ENCODE measurements at places on chromosomes 5 and 9.

DNA sequence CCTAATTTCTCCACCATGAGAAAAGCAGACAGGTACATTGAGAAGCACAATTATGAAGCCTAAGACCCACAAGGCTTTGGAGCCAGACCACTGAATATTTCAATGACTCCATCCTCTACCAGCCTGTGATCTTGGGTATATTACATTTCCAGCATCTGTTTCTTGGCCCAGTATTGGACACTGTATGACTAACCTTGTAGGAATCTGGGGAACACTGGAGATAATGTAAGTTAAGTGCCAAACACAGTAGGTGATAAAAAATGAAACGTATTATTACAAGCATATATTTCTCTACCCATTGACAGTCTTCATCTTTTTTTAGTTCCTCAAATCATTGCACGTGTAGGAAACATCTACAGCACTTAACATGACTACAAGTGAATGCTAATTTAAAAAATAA is 28.6 kb upstream of the FEM1C start:
- DNase-seq: no peak

- no peak for DNase-seq
These were observed 302.3 kb downstream of the ARL15 start for GRCh38 chr5:54007827-54008777.

DNA sequence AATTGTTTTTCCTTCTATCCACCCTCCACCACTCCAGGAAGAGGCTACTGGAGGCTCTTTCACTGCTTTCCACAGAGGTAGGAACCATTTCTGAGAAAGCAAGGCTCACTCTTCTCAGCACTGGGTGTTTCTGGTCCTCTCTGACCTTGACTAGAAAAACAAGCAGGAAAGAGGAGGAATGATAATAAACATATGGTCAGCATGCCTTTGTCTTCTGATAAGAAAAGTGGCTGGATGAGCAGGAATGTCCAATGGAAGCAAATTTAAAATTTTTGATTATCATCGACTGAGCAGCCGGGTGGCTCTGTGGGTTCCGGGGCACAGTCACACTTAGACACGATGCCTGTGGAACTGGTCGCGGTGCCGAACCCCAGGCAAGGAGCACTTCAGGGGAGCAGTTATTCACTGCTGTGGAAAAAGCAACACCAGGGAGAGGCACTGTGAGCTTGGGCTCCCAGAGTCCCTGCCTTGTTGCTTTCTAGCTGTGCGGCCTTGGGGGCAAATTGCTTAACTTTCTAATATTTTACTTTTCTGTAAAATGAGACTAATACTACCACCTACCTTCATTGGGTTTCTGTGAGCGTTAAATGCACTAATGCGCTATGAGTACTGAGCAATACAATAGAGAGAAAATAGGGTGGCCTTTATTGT is 157.0 kb upstream of the LHFPL2 start:
- DNase-seq: no peak

- DNase-seq: no peak
These were observed 4.3 kb downstream of the B4GALT1 start for GRCh38 chr9:33162721-33163311.

GRCh38 chr9:108109927-108110690 is 620.5 kb upstream of the KLF4 start:
- DNase-seq: no peak

DNA sequence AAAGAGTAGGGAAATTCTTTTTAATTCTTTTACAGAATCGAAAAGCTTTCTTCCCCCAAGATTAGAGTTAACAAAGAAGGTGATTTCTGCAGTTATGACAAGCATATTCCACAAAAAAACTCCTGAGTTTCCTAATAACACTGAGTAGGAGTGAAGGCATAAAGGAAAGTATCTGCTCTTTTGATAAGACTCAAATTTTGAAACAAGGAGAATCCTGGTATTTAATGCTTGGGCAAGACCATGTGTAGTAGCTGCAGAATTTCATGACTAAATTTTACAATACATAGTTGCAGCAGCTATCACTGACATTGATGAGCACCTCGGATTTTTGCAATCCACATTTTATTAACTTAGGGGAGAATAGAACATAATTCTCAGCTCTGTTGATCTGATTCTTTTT is 92.6 kb downstream of the MARCHF3 start:
- DNase-seq: no peak

GRCh38 chr9:68654075-68654474 is 51.0 kb upstream of the PIP5K1B start:
- no peak for DNase-seq

DNA sequence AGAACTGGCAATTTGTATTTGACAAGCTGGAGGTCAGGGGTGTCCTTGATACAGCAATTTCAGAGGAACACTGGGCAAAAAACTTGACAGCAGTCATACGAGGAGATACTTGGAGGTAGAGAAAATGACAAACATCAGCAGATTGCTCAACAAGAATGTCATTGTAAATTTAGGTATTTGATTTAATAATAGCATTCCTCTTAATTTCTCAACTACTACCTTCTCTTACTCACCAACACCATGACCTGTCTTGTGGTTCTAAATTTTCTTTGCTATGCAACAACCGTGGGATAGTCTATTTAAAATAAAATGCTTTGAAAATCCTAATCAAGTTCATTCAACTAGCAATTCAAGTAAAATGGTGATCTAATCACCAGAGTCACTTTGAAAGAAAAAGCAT is 128.4 kb downstream of the DNAH5 start:
- DNase-seq: no peak

DNA sequence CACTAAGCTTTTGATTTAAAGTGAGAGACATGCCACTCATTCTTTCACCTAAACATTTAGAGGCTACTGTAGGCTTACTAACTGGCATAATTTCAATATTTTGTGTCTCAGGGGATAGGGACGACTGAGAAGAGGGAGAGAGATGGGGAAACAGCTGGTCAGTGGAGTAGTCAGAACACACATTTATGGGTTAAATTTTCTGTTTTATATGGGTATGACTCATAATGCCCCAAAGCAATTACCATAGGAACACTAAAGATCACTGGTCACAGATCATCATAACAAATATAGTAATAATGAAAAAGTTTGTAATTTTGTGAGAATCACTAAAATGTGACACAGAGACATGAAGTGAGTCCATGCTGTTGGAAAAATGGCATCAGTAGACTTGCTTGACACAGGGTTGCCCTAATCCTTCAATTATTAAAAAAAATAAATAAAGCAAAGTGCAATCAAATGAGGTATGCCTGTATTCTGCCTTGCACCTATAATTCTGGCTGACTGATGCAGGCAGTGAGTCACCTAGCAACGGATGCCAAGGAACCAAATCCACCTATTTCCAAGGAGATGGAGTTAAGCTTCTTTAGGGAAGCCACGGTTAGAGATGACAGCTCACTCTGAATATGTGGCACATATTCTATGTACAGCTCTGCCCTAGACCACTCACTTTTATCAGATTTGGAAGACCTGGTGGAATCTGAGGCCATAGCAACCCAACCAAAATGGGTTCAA is 166.1 kb downstream of the MARCHF11 start:
- DNase-seq: no peak

- no peak for DNase-seq
These were observed 154.5 kb downstream of the ARHGEF28 start for GRCh38 chr5:73780302-73781080.

GRCh38 chr5:128174951-128175350 is 91.4 kb downstream of the SLC12A2 start:
- DNase-seq: no peak

DNA sequence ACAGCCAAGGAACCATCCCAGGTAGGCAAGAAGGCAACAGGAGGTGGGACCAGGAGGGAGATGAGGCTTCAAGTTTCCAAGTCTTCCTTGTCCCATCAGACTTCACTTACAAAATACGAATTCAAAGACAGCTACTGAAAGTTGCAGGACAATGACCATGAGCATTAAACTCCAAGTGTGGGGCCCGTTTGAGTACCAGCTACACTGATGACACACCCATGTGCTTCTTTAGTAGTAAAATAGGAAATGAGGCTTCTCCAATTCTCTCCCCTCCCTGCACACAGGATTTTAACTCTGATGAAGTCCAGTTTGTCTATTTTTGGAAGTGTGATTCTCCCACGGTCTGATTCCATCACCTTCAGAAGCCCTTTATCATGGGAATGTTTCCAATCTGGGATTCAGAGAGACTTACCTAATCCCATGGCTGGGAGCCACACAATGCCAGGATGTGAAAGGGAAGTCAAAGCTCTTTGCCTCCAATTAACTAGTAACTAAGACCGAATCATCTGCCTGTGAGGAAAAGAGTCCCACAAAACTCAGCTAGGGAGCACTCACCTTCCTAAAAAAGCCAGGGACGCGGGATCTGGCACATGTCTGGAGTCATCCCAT is 222.8 kb upstream of the MSX2 start:
- no peak for DNase-seq

GRCh38 chr9:5264219-5264595 is 33.0 kb downstream of the INSL4 start:
- no peak for DNase-seq

DNA sequence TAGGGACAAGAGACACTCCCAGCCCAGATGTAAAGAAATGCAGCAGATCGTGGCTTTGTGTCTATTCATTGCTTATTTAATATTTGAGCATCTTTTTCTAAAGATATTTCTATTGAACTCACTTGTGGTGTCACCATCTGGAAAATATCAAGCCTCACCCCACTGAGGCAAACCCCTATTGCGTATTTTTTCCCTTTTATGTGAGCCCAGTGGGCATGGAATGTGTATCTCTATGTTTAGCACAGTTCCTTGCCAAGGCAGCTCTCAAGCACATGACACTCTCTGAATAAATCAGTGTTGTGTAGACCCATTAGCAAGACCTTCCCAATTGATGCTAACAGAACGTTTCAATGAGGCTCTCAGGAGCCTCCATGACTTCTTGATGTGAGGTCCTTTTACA is 81.6 kb downstream of the TMEM174 start:
- DNase-seq: no peak

GRCh38 chr5:127092690-127093089 is 19.4 kb upstream of the C5orf63 start:
- no peak for DNase-seq

DNA sequence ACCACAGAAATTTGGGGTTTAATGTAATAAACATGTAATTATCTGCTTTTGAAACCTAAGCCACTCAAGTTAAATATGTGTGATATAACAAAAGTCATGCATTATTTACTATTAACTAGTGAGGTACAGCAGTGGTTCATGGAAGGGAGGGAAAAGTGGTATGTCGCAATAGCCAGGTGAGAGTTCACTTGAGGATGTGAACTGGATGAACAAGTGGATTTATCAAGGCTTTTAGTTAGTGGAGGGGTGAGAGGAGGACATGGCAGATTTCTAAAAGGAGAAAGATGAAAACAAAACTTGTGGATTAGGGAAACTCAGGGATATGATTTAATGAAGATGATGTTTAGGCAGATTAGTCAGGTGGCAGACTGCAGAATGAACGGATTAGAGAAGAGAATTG is 141.3 kb upstream of the NFIB start:
- no peak for DNase-seq

DNA sequence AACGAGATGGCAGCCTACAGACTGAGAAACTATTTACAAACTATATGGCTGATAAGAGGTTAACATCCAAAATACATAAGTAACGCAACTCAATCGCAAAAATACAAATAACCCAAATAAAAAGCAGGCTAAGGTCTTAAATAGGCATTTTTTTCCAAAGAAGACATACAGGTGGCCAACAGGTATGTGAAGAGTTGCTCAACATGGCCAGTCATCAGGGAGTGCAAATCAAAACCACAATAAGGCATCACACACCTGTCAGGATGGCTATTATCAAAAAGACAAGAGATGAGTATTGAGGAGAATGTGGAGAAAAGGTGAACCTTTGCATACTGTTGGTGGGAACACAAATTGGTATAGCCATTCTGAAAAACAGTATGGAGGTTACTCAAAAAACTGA is 73.5 kb downstream of the CAMSAP1 start:
- no peak for DNase-seq

GRCh38 chr9:76664120-76664519 is 100.1 kb upstream of the PCA3 start:
- DNase-seq: no peak

- DNase-seq: no peak
These were observed 134.8 kb downstream of the ZCCHC7 start for GRCh38 chr9:37255187-37255586.

- DNase-seq: no peak
These were observed 21.2 kb upstream of the SLC12A7 start for GRCh38 chr5:1133108-1133507.

DNA sequence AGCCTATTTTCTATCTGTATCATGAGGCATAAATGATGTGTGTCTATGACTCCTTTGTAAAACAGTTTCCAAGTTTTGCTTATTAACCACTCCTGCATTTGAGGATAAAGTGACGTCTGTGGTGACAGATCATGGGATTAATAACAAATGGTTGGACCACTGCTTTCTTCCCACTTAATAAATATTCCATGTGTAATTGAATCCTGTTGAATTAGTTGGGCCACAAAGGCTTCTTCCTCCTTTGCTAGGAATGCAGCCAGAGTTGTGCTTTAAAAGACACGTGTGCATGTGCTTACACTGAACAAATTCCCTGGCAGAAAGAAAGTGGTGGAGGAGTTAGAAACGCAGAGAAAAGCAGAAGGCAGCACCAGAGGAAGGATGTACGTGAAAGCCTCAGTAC is 150.2 kb downstream of the ACTBL2 start:
- DNase-seq: no peak

DNA sequence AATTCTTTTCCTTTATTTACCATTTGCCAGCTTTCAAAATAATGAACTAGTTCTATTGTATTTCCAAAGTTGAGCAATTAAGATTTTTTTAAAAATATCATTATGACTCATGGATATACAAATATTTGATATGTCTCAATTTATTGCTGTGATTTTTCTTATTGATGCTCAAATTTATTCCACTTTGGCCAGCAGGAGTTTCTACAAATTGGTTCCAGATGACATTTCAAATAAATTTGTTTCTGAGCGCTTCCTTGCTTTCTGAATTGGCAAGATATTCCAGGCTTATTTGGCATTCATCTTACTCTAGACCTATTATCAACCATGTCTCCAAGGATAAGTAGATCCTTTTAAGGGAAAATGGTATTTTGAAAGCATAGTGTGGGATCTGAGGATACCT is 58.5 kb upstream of the TJP2 start:
- DNase-seq: no peak
